ENCODE measurements at places on chromosomes 11 and 22.

DNA sequence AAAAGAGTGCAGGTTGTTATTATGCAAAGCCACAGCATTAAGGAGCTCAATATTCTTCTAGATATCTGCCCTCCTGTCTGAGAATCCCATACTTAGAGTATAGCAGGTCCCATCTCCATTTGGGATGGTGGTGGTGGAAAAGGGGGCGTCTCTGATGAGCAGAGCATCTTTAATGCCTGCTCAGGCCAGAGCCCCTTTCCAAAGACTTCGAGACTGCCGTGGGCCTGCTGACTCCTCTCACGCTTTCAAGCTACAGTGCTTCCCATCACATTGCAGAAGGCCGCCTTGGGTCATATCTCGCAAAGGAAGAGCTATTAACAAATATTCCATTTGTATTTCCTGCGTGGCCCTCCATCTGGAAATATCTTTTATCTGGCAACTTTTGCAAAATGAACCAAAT, 10.9 kb downstream of the LMO2 start:
- DNase-seq: no peak

GRCh38 chr22:22810018-22810427, 77.6 kb upstream of the IGLL5 start:
- DNase-seq: peak; percentile 63

- DNase-seq: no peak
Observed at GRCh38 chr11:65226103-65226442, 35.7 kb upstream of the POLA2 start.

GRCh38 chr11:73622926-73623593, 23.3 kb upstream of the PLEKHB1 start:
- no peak for DNase-seq

- DNase-seq: no peak
Observed at GRCh38 chr22:46001426-46002106, 24.6 kb upstream of the WNT7B start.

- DNase-seq: no peak
Observed at GRCh38 chr22:37410174-37411055, 16.9 kb downstream of the ELFN2 start.

DNA sequence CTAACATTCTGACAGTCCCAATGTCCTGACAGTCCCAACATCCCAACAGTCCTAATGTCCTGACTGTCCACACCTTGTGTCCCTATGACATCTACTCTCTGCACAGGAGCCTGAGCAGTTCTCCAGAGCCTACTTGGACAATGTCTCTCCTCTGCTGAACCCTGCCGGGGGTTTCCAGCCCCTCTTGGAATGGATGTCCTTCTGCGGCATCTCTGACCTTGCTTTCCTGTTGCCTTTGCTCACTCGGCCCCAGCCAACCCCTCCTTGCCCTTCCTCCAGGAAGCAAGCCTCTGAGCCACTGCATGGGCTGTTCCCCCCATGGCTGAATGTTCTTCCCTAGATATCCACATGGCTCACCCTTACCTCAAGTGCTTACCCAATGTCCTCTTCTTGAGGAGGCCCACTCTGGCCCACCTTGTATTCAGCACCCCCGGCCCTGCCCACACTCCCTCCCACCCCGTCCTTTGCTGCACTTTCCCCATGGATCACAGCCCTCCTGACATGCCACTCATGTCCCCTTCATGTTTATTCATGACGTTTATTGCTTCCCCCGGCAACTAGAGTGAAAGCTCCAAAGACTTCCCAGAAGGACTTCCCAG, 59.5 kb downstream of the DHCR7 start:
- no peak for DNase-seq

GRCh38 chr11:617199-617911, 1.6 kb upstream of the IRF7 start:
- DNase-seq: no peak

DNA sequence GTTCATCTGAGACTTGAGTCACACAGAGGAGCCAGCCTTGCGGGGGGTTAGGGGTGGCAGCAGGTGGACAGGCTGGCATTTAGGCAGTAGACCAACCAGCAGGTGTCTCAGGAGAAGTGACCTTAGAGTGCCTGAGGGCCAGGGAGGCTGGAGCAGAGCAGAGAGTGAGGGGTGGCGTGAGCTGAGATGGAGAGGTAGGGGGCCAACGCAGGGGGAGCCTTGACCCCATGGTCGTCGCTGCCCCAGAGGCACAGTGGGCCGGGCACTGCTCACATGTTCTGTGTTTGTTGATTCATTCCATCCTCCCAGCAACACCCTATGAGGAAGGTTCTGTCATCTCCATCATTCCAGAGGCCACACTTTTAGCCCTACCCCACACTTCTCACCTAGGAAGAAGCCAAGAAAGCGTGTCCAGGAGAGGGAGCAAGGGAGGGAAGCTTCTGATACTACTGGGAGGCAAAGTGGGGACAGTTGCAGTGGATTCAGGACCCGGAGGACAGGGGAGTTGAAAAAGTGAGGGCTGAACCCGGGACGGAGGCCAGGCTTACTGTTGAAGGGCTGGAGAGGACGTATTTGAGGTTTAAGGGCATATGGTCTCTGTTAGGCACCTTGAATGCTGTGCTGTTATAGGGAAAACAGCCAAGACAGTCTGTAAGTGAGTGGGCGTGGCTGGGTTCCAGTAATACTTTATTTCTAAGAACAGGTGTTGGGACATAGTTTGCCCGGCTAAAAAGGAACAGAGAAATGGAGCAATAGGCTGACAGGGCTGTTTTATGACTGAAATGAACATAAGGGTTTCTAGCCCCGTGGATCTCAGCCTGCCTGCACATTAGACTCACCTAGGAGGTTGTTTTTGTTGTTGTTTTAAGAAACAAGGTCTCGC, 7.3 kb downstream of the SART1 start:
- DNase-seq: no peak

- no peak for DNase-seq
Observed at GRCh38 chr11:112931703-112932102, 29.5 kb upstream of the NCAM1 start.

GRCh38 chr11:62104816-62105653, 18.8 kb upstream of the INCENP start:
- no peak for DNase-seq

DNA sequence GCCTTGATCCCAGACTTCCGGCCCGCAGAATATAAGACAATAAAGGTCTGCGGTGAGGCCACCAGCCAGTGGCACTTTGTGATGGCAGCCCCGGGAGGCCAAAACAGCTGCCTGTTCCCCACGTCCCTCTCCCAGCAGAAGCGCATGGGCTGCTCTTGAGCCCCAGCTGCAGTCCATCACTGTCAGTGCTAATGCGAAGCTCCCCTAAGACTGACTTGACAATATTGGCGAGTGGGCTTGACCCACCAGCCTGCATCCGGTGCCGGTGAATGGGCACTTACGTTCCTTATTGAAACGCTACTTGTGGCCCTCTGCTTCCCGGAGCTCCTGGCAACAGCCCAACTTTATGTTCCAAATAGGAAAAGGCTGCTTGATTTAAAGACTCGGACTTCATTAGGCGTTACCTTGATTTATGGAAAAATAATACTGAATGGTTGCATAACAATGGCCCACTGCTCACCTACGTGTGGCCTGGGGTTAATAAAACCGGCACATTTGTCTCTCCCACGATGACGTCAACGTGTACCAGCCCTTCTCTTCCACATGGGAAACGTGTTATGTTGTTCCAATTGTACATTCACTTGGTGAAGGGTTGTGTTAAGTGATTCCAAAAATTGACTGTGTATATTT, 93.4 kb upstream of the SEPTIN5 start:
- DNase-seq: no peak

DNA sequence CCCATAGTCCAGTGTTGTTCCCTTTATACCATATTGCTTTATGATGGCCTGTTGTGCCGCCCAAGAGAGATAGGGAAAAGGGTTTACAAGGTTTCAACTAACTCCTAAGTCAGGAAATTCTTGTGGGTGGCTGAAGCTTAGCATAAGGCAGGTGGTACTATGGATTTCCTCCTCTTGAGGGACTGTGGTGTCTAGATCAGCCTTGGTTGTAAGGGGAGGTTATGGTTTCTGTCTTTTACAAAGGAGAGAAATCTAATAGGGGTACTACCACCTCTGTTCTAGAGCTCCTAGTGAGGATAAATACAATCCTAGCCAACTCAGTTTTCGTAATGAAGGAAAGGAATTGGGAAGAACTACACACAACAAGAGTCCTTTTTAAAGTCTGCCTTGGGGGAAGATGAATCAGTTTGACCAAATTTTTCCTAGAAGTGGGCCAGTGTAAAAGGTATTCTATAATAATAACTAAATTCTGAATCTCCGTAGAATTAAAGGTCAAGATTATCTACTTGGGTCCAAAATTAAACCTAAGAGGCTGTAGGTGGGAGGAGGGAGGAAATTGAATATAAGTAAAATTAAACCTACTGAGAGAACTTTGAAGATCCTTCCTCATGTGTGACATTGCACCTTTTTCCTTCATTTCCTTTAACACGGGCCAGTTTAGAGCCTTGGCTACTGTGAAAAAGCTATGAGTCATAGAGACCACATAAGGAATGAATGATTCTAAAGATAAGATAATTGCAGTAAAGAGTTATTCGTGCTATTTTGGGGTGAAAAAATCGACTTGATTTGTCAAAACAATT, 17.2 kb downstream of the DLAT start:
- DNase-seq: no peak

DNA sequence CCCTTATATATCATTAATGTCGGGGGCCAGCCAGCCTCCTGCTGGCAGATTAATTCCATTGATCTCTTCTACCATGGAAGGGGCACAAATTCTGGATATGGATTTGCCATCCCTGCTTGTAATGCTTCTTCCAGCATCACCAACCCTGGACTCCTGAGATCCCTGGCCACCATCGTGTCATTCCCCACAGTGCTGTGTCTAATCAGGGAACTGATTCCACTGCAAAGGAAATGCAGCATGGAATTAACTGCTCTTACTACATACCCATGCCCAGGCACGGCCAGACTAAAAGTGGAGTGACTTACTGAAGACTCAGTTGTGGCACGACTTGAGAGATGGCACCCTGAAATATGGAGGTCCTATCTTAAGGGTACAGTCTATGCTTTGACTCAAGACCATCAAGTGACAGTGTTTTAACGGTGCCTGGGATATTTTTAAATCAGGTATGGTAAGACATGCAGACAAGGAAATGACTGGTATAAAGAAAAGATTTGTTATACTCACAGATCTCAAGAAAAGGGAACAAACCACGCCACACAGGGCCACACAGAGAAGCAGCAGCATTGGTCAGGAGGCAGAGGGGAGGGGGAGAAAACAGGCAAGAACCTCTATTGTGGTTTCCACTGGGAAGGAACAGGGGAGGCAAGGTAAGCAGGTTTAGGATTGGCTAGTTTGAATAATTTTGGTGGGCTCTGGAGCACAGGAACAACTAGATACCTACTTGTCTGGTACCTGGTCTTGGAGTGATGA, 65.1 kb downstream of the IGLL5 start:
- no peak for DNase-seq

GRCh38 chr11:107457205-107457557, 444 bp downstream of the CWF19L2 start:
- no peak for DNase-seq

GRCh38 chr11:118057251-118058145, 19.4 kb upstream of the TMPRSS4 start:
- no peak for DNase-seq

GRCh38 chr11:60182541-60183330, at the start of gene MS4A6A:
Gene MS4A6A, minus strand, starts transcription at chr11:60183083. Its CDS starts 1,356 bp downstream, at chr11:60181727.
- DNase-seq: no peak
